ENCODE measurements at places on chromosomes 7 and 10.

DNA sequence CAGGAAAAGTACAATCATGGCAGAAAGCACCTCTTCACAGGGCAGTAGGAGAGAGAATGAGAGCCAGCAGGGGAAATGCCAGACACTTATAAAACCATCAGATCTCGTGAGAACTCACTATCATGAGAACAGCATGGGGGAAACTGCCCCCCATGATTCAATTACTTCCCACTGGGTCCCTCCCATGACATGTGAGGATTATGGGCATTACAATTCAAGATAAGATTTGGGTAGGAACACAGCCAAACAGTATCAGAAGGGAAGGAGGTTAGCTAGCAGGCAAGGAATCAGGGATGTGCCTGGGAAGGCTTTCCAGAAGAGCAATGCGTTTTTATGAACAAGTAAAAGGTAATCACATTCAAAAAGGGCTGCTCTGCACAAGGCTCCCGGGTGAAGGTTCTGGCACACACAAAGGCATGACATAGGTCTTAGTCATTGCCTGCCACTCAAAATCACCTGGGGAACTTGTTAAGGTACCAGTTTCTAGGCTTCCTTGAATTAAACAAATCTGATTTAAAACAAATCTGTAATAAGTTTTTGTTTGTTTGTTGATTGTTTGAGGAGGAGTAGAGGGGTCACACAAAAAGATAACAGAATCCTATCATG is 40.9 kb downstream of the BMPER start:
- DNase-seq = no peak

GRCh38 chr7:150511048-150511447 is 3.6 kb upstream of the GIMAP7 start:
- no peak for DNase-seq

GRCh38 chr7:144379776-144380384 is 23.6 kb downstream of the NOBOX start:
- no peak for DNase-seq

- no peak for DNase-seq
Observed at GRCh38 chr7:21944616-21945453, 864 bp downstream of the CDCA7L start.

- DNase-seq = no peak
Observed at GRCh38 chr7:32524631-32525030, 29.3 kb downstream of the AVL9 start.
